ENCODE measurements at places on chromosomes 1 and 21. TPM values are rescaled to one million over a fixed set of nuclear protein-coding genes. Genes with fewer than 3 reads are reported as not detected.

GRCh38 chr1:226778657-226779058 lies 39.6 kb upstream of the ITPKB start:
- H3K4me3 ChIP-seq, result no peak overlapping the region
- H3K36me3 ChIP-seq, result no peaks in the 10 kb centered on the region
- no peak overlapping the region for H3K27ac ChIP-seq
- DNase-seq, result no peak

DNA sequence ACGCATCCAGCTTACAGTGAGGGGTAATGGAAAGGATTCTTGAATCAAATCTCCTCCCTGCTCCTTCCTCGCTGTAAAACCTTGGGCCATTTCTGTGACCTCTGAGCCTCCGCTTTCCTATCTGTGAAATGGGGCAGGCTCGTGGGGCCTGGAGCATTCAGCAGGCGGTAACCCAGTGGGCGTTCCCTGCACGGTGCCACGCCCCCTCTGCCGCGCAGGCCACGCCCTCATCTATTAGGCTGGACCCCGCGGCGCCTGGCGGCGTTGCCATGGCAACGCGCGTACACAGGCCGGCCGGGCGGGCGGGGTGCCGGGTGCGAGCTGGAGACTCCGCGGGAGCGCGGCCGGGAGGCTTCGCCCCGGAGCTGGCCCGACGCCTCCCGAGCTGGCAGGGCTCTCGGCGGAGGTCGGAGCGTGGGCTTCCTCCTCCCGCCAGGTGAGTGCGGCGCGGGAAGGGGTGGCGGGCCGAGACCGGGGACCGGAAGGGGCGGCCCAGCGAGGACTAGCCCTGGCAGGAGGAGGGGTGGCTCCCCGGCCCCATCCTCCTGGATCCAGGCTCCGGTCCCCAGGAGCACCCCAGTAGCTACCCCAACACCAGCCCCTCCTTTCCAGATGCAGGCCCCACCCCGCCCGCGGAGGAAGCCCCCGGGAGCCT lies at the start of gene FHAD1:
FHAD1 (plus strand) TSS at position 264 of the 655 bp plus-strand sequence. CDS start 4,562 bp downstream, outside the sequence.
- peaks cover 3% of the 10 kb centered on the region for H3K4me1 ChIP-seq
- no peak for DNase-seq
- H3K4me3 ChIP-seq, result peak within 1 kb of the TSS; percentile 42
- H3K36me3 ChIP-seq, result no peaks in the 10 kb centered on the region
- H3K27ac ChIP-seq, result no peak within 1 kb of the TSS

- no peaks in the 10 kb centered on the region for H3K4me1 ChIP-seq
- peaks cover 5% of the 10 kb centered on the region for H3K27me3 ChIP-seq
- H3K27ac ChIP-seq, result no peak overlapping the region
- H3K36me3 ChIP-seq, result no peaks in the 10 kb centered on the region
Observed at GRCh38 chr1:59990470-59990869, 63.9 kb upstream of the CYP2J2 start.

- no peaks in the 10 kb centered on the region for H3K4me1 ChIP-seq
- H3K27ac ChIP-seq, result no peak overlapping the region
- H3K4me3 ChIP-seq, result no peak overlapping the region
- no peaks in the 10 kb centered on the region for H3K27me3 ChIP-seq
Observed at GRCh38 chr21:40638466-40639251, 208.3 kb downstream of the DSCAM start.

- no peaks in the 10 kb centered on the region for H3K4me1 ChIP-seq
- DNase-seq, result no peak
- H3K36me3 ChIP-seq, result no peaks in the 10 kb centered on the region
- no peak overlapping the region for H3K27ac ChIP-seq
- no peak overlapping the region for H3K4me3 ChIP-seq
- H3K27me3 ChIP-seq, result peaks cover 3% of the 10 kb centered on the region
Observed at GRCh38 chr1:18256282-18257235, 149.0 kb downstream of the IGSF21 start.

GRCh38 chr1:44049839-44050238 lies 18.6 kb upstream of the SLC6A9 start:
- H3K27me3 ChIP-seq, result peaks cover 13% of the 10 kb centered on the region
- no peak for DNase-seq
- no peak overlapping the region for H3K27ac ChIP-seq
- H3K4me3 ChIP-seq, result no peak overlapping the region
- H3K4me1 ChIP-seq, result peaks cover 2% of the 10 kb centered on the region
- no peaks in the 10 kb centered on the region for H3K36me3 ChIP-seq

- H3K27ac ChIP-seq, result no peak overlapping the region
- peaks cover 2% of the 10 kb centered on the region for H3K27me3 ChIP-seq
- DNase-seq, result no peak
Observed at GRCh38 chr1:29924017-29924431, 687.7 kb downstream of the PTPRU start.

- no peak overlapping the region for H3K4me3 ChIP-seq
- H3K36me3 ChIP-seq, result no peaks in the 10 kb centered on the region
- no peak for DNase-seq
- no peaks in the 10 kb centered on the region for H3K27me3 ChIP-seq
Observed at GRCh38 chr21:45910155-45910547, 71.4 kb upstream of the COL6A1 start.

Gene FGGY
- total RNA-seq, result 22.1 TPM

Gene S100A7
- not detected for total RNA-seq

Gene OLFML3
- 0.29 TPM for total RNA-seq

Gene A3GALT2
- total RNA-seq, result not detected

Gene PPFIA4
- 0.29 TPM for total RNA-seq

Gene CYP4Z1
- not detected for total RNA-seq

Data from activated B cell treated with CpG ODN at 0.5 μM for 24 hours (primary cell).